A549 treated with dexamethasone at 1 μM for 4 hours (cell line): ENCODE measurements at places on chromosomes 4 and X. TPM values are rescaled to one million over a fixed set of nuclear protein-coding genes. Genes with fewer than 3 reads are reported as not detected.

Gene POU3F4
- not detected in 5 replicates for total RNA-seq

Gene TEC
- 1.5 to 2.3 TPM (median 1.6 TPM) in 5 replicates for total RNA-seq

Gene SMR3A
- total RNA-seq: not detected in 5 replicates

Gene SOWAHD
- 0.06 TPM in 3 of 5 replicates, not detected in the others for total RNA-seq

Gene GALNTL6
- total RNA-seq: 0.05 to 0.09 TPM (median 0.08 TPM) in 5 replicates

Gene TLR3
- total RNA-seq: 0.19 to 0.43 TPM (median 0.36 TPM) in 5 replicates

Gene MORC4
- total RNA-seq: 28.4 to 37.6 TPM (median 33.5 TPM) in 5 replicates

Gene KIF4A
- 23.8 to 29.9 TPM (median 27.9 TPM) in 5 replicates for total RNA-seq

Gene ALG13
- 50.1 to 62.4 TPM (median 53.1 TPM) in 5 replicates for total RNA-seq

Gene SLC25A5
- total RNA-seq: 689 to 774 TPM (median 745 TPM) in 5 replicates

Gene MAGEB5
- total RNA-seq: not detected in 5 replicates

Gene SASH3
- not detected in 5 replicates for total RNA-seq

Gene DCLK2
- 6.9 to 9.4 TPM (median 7.4 TPM) in 5 replicates for total RNA-seq

Gene DTHD1
- not detected in 5 replicates for total RNA-seq

Gene DCAF8L1
- total RNA-seq: not detected in 5 replicates

Gene CLTRN
- total RNA-seq: 0.49 to 0.96 TPM (median 0.77 TPM) in 5 replicates

Gene THAP9
- 1.6 to 2.0 TPM (median 1.8 TPM) in 5 replicates for total RNA-seq

Gene PNMA5
- total RNA-seq: not detected in 5 replicates

Gene TMPRSS11D
- not detected in 5 replicates for total RNA-seq

Gene CCDC120
- 1.8 to 4.0 TPM (median 3.5 TPM) in 5 replicates for total RNA-seq

Gene PAGE1
- 0.23 to 0.43 TPM (median 0.36 TPM) in 3 of 5 replicates, not detected in the others for total RNA-seq

Gene SMIM31
- total RNA-seq: 0.14 to 0.17 TPM in 2 of 5 replicates, not detected in the others

Gene SH3RF1
- total RNA-seq: 7.1 to 11.0 TPM (median 9.3 TPM) in 5 replicates

Gene IL2
- not detected in 5 replicates for total RNA-seq

Gene PDZD4
- 2.9 to 4.0 TPM (median 3.4 TPM) in 5 replicates for total RNA-seq

Gene AFP
- total RNA-seq: 1.4 to 2.6 TPM (median 1.8 TPM) in 5 replicates

Gene ARAP2
- 0.27 to 1.0 TPM (median 0.38 TPM) in 5 replicates for total RNA-seq

Gene ZFP92
- 0.50 to 0.71 TPM (median 0.56 TPM) in 5 replicates for total RNA-seq

Gene DSPP
- total RNA-seq: not detected in 5 replicates
